RPMI8226 (cell line): ENCODE measurements at places on chromosomes 2 and 18.

GRCh38 chr2:29700560-29700959 lies 220.8 kb downstream of the ALK start:
- DNase-seq: no peak

DNA sequence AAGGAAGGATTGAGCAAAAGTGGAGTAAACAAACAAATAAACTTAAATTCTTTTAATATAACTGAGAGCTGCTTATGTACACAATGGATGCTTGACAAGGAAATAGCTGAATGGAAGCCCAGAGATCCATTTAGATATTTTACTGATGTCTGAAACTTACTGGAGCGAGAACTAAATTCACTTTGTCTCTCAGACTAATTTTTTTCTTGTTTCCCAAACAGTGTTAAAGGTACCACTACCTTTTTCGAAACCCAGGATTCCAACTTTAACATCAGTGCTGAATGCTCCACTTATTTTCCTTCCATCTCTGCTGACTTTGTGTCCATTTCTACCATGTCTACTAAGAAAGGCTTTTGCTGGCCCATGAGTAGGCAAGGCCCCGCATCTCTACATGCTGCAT lies 4.0 kb downstream of the EFEMP1 start:
- no peak for DNase-seq

- DNase-seq: no peak
These were observed 116.6 kb downstream of the GLI2 start for GRCh38 chr2:120852200-120852815.

DNA sequence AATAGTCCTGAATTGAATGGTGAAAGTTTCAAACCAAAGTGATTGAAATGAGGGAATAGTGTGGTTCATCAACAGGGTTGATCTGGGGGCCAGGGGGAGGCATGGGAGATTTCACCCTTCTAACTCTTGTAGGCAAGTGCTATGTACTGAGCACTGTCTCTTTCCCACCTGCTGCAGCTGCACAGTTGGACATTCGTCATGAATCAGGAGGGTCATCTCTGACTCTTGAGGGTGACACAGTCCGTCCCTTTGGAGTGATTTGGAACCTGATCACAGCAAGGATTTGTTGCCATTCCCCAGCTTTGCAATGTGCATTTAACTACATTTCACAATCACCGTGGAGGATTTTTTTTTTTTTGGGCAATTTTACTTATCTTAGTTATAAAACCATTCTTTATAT lies 224.6 kb downstream of the PHLPP1 start:
- DNase-seq: no peak
